Mucosa of descending colon (tissue), 3 donors: ENCODE measurements at places on chromosomes 1 and 21.

DNA sequence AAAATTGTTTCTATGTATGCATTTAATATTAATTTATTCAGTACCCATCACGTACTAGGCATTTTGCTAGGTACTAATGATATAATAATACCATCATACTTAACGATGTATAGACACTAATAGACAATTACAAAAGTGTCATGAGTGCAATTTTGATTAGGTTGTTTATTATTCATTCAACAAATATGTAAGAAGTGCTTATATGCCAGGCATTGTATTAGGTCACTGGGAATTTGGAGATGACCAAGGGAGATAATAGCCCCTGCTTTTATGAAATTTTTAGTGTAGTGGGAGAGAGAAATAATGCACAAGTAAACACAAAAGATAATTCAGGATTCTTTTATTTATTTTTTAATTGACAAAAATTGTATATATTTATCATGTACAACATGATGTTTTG is 18.6 kb downstream of the C1orf185 start:
- no peak for DNase-seq

- DNase-seq: no peak
These were observed 49.8 kb downstream of the NFIA start for GRCh38 chr1:61132176-61132638.

- no peak for DNase-seq
These were observed 15.2 kb upstream of the LMX1A start for GRCh38 chr1:165371588-165372225.

DNA sequence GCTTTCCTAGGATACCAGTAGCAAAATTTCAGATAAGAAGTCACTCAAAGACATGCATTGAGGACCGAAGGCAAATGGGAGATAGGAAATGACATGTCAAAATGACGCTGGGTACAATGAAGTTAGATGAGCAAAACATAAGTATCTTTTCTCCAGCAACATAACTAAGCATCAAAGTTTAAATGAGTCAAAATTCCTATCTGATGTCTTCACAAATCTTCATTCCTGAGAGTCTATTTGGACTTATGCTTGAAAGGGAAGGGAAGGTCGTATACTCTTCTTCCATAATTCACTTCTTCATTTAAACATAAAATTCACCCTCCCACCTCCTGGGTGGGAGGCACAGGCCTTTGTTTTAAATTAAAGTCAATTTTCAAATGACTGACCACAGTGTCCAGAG is 4.1 kb upstream of the TMEM81 start:
- no peak for DNase-seq

GRCh38 chr1:83960669-83961277 is 38.2 kb downstream of the TTLL7 start:
- DNase-seq: no peak

- no peak for DNase-seq
These were observed 599.6 kb upstream of the ADAMTS5 start for GRCh38 chr21:27566521-27566920.

DNA sequence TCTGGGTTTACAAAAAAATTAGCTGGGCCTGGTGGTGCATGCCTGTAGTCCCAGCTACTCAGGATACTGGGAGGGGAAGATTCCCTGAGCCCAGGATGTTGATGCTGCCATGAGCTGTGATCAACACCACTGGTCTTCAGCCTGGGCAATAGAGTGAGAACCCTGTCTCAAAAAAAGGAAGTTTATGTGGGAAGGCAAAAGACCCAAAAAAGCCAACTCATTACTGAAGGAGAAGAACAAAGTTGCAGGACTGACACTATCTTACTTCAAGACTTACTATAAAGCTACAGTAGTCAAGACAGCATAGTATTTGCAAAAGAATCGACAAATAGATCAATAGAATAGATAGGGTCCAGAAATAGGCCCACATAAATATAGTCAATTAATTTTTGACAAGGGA is 9.2 kb upstream of the PTGS2 start:
- DNase-seq: no peak
